Stimulated activated CD4-positive, alpha-beta T cell treated with anti-CD3 and anti-CD28 coated beads, Interleukin-4, amount 100 ng/mL, for 24 hours (primary cell): ENCODE measurements at places on chromosomes 11 and 22.

- peak; percentile 32 for DNase-seq
Observed at GRCh38 chr11:102733232-102733875, 8.6 kb upstream of the MMP8 start.

GRCh38 chr22:31538815-31539214 is 42.5 kb downstream of the SFI1 start:
- peak; percentile 49 for DNase-seq

GRCh38 chr11:6670202-6670830 is 12.8 kb downstream of the MRPL17 start:
- DNase-seq, result no peak

- DNase-seq, result no peak
Observed at GRCh38 chr11:115249061-115249578, 255.1 kb downstream of the CADM1 start.

DNA sequence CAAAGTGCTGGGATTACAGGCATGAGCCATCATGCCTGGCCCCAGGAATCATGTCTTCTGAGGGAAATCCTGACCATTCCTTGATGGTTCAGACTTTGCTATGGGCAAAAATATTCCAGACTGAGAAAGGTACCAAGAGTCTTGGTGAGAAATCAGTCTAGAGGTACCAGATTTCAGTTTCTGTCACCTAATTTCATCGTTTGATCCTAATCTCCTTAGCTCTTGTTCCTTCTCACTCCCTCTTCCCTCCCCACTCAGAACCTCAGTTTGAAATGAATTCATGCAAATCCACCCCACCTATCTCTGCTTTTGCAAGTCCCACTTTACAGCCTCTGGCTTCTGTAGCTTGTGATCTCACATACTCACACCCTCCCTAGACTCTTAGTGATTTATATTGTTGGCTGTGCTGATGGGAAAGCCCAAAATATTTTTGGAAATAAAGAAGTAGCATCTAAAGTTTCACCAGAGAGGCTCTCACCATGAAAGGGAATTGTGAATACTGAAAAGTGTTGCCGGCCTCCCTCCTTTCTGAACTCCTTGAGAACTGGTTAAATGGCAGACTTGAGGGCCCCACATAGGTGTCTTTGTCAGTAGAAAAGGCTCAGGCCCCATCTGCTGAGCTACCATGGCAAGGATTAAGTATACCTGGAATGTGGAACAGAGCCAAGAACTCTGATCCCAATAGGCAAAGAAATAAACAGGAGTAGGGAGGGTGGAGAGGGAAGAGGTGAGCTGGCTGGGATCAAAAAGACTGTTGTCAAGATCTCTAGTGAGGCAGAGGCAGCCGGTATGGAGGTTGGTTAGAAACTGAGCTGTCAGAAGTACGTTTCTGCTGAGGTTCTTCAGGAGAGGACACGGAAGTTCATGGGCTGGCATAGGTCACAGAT is 190.5 kb upstream of the MTMR2 start:
- no peak for DNase-seq

GRCh38 chr11:10866893-10867331 is 9.1 kb upstream of the ZBED5 start:
- no peak for DNase-seq

DNA sequence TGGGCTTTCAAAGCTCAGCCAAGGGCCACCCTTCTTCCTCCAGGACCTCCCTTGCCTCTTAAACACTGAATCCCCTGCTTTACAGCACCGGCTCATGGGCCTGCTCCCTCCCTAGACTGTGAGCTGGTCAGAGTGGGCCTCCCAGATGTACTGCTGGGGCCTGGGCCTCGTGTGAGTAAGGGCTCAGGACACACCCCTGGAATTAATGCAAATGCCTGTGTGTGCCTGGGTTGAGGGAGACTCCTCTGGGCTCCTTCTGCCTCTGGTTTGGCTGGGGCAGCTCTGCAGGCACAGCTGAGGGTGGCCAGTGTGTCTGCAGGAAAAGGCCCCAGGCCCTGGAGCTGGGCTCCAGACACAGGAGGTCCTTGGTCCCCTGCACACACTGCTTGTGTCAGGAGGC is 24.2 kb downstream of the ALX4 start:
- DNase-seq, result no peak

DNA sequence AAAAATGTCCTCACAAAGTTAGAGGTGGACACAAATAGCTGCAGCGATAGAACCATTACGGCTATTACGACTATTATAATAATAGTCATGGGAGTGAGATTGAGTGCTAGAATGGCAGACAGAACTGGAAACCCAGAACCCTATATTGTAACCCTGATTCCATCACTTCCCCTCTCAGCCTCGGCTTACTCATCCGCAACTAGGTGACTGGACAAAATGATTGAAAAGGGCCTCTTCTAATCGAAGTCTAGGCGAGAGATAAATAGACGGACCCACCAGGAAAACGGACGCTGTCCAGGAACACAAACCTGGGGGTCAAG is 629 bp downstream of the PSMA1 start:
- peak; percentile 43 for DNase-seq

DNA sequence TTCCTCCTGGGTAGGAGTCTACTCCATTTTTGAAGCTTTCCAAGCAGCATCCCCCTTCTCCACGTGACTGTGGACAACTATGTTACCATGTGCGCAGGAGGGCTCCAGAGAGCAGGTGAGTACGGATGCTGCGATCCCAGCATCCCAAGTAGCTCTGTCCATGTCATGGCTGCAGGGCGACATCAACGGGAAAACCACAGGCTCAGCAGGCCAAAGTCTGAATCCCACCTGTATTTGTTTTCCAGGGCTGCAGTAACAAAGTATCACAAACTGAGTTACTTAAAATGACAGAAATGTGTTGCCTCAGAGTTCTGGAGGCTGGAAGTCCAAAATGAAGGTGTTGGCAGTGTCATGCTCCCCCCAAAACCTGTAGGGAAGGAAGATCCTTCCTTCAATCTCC is 40.3 kb downstream of the MCHR1 start:
- DNase-seq, result no peak

DNA sequence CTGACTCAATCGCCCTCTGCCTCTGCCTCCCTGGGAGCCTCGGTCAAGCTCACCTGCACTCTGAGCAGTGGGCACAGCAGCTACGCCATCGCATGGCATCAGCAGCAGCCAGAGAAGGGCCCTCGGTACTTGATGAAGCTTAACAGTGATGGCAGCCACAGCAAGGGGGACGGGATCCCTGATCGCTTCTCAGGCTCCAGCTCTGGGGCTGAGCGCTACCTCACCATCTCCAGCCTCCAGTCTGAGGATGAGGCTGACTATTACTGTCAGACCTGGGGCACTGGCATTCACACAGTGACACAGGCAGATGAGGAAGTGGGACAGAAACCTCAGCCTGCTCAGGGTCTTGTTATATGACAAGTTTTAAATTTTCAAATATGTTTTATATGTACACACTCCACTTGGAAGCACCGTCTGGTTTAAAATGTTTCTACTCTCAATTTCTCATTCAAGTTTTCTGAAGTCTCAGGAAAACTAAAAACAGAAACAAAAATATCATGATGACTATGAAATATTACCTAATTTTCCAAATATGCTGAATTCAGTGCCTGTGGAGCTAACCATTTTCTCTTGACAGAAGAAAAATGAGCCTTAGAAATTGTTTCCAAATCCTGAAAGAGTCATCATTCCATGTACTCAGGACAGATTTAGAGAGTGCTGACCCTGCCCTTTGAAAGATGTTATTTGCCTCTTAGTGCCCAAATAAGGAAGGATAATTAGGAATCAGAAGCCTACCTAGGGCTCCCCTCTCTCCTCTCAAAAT is 48.8 kb upstream of the TOP3B start:
- no peak for DNase-seq

DNA sequence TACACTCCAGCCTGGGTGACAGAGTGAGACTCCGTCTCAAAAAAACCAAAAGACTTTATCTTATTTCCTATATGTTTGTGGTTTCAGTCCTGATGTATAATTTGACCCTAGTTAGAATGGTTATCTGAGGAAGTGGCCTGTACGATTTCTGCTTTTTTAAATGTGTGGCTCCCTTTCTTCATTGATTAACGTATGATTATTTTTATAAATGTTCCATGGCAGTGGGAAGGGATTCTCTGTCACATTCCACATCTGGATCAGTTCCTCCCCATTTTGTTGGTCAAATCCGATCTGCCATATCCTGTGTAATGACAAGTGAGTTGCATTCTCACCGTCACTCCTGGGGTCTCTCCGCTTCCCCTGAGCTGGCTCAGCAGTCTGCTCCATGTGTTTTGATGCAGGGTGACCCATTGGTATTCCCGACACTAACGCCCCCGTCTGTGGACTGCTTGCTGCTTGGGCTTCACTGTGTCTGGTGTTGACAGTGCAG is 20.3 kb downstream of the NEAT1 start:
- no peak for DNase-seq

- no peak for DNase-seq
Observed at GRCh38 chr22:44338906-44339305, 26.2 kb upstream of the SHISAL1 start.

DNA sequence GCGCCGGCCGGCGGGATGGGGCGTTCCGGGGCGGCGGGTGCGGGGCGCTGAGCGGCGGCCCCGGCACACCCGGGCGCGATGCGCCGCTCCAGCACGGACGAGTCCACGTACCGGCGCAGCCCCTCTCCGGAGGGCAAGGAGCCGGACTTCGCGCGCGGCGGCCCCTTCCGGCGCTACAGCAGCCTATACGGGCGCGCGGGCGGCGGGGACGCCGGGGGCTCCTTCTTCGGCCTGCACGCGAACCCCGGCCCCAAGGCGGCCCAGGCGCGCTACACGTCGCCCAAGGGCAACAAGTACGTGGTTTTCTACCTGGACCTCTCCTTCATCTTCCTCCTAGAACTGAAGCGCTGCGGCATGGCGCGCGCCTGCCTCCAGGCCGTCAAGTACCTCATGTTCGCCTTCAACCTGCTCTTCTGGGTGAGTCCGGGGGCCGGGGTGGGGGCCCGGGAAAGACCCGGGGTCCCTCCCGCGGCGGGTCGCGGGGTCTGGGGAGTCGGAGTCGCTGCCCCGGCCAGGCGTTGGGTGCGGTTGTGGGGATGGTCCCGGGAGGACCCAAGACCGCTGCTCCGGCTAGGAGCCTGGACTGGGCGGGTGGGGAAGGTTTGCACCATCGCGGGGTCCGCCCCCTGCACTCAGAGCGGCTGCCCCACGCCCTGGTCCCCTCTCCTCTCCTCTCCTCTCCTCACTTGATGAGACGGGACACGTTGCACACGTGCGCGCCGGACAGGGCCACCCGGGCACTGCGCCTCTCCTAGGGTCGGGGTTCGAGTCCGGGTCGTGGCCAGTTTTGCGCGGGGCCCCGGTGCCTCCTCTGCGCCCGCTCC is 7.5 kb downstream of the TSPAN4 start:
- DNase-seq, result no peak

DNA sequence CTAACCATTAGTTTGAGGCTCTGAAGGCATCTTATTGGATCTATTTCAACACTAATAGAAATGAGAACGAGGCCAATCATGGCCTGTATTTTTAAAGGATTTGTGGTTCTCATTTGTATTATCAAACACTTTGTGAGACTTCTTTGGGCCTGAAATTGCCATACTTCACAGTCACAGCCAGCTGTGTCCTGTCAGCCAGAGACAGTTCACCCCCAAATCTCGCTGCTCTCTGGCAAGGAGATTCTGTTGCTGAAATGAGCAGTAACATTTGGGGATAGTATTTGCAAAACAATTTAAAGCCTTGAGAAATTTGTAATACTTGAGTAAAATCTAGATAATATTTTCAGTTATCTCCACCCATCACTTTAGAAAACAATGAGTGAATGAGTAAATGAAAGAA is 26.9 kb upstream of the TENM4 start:
- DNase-seq, result no peak

- DNase-seq, result no peak
Observed at GRCh38 chr22:47807506-47807905, 1045.1 kb downstream of the TBC1D22A start.

DNA sequence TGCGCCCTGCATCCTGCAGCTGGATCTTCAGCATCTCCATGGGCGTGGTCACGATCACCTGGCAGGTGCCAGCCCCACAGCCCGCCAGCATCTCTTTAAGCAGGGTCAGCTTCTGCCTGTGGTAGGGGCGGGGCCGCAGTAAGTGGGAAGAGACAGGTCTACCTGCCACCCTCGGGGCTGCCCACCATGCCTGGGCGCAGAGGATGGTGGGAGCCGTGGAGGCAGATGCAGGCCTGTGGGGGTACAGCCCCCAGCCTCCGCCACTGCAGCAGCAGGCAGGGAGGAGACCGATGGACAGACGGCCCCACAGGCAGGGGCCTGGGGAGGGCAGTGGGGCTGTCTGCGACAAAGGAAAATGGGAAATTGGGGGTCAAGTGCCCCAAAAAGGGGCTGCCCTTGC is 3.0 kb upstream of the CEND1 start:
- no peak for DNase-seq

DNA sequence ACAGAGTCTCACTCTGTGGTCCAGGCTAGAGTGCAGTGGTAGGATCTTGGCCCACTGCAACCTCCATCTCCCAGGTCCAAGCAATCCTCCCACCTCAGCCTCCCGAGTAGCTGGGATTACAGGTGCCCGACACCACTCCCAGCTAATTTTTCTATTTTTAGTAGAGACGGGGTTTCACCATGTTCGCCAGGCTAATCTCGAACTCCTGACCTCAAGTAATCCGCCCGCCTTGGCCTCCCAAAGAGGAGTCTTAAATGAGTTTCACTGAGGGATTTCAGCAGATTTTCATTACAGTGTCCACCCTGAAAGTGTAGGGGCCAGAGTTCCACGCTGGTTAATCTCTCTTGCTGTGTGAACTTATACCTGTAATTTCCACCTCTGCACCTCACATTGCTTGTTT is 412 bp upstream of the RPS3 start:
- DNase-seq, result no peak

- no peak for DNase-seq
Observed at GRCh38 chr11:99630629-99631028, 609.9 kb downstream of the CNTN5 start.

GRCh38 chr11:12280199-12280837 is 97.1 kb upstream of the PARVA start:
- no peak for DNase-seq

- no peak for DNase-seq
Observed at GRCh38 chr22:49993649-49994360, 18.8 kb downstream of the IL17REL start.

- no peak for DNase-seq
Observed at GRCh38 chr11:100434821-100435641, 252.1 kb upstream of the ARHGAP42 start.

GRCh38 chr11:67116758-67117105 is 2.3 kb upstream of the KDM2A start:
- no peak for DNase-seq

DNA sequence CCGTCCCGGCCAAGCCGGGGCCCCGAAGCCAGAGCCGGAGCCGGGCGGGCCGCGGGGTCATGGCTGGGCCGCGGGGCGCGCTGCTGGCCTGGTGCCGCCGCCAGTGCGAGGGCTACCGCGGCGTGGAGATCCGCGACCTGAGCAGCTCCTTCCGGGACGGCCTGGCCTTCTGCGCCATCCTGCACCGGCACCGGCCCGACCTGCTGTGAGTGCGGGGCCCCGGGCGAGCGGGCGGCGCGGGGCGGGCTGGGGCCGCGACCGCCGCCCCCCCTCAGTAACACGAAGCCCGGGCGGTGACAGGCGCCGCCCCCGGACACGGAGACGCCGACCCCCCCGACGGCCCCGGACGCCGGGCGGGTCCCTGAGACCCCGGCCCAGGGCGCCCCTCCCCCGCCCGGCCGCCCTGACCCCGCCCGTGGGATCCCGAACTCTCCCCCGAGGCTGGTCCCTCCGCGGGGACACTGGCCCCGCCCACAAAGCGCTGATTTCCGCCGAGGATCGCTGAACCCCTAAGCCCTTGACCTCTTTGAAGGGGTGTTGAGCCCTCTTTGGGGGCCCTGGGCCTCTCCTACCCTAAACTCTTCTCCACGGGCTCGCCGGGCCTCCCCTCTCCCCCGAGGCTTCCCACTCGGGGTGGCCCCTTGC is 389 bp downstream of the MICALL1 start:
- DNase-seq, result peak; percentile 29
